Activated CD4-positive, alpha-beta memory T cell treated with anti-CD3 and anti-CD28 coated beads, Interleukin-2, amount 10 ng/mL, durations not matched to agents 7 days and 5 days (primary cell): ENCODE measurements at places on chromosomes 1 and 21.

- no peak for DNase-seq
Measured at GRCh38 chr1:30051777-30052176, 671.6 kb downstream of the MATN1 start.

DNA sequence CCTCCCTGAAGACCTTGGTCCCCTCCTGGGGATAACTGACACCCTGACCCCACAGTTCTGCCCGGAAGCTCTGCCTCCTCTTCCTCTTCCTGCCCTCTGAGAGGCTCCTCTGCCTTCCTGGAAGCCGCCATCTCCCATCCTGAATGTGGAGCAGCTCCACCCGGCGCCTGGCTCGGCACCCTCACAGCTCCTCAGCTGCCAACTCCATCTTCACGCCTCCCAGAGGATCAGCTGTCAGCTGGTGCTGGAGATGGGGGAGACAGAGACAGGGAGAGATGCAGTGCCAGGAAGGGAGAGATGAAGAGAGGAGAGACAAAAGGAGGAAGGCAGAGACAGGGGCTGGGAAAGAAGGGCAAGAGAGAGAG, 210.4 kb upstream of the CSF3R start:
- DNase-seq = no peak

GRCh38 chr21:36499578-36500471, 19.9 kb upstream of the CLDN14 start:
- no peak for DNase-seq

- DNase-seq = no peak
Measured at GRCh38 chr1:46172321-46172720, 2.6 kb upstream of the TSPAN1 start.

GRCh38 chr1:170871868-170872267, 63.5 kb upstream of the MROH9 start:
- no peak for DNase-seq

- no peak for DNase-seq
Measured at GRCh38 chr1:20271498-20272400, 18.9 kb upstream of the VWA5B1 start.

DNA sequence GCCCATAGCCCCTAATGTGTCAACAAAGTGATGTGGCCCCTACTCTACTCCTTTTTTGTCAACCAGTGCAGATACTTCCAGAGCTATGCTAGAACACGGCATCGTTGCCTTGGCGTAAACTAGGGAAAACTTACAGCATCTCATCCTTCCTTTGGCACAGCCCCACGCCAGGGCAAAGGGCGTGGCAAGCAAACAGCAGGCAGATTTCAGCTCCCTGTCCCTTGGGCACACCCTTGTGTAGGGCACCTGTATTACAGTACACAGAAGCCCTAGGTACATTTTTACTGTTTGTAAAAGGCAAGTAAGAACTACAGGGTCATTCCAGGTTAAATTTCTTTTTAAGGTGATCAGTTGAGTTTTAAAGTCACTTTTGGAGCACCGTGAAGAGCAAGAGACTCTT, 29.3 kb downstream of the PRDX6 start:
- DNase-seq = no peak

DNA sequence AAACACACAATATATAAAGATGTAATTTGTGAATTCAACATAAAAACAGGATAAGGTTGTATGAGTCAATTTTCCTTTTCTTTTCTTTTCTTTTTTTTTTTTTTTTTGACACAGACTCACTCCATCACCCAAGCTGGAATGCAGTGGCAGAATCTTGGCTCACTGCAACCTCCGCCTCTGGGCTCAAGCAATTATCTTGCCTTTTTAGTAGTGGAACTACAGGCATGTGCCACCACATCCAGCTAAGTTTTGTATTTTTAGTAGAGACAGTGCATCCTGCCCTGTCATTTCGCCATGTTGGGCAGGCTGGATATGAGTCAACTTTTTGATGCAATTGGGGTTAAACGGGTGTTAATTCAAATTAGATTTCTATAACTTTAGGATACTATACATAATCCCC, 10.3 kb upstream of the SPRR2B start:
- DNase-seq = no peak
